SIG-M5 (cell line): ENCODE measurements at places on chromosomes 2 and 18.

GRCh38 chr18:34258176-34258575 lies 33.5 kb upstream of the NOL4 start:
- no peak for DNase-seq

GRCh38 chr2:14292964-14293363 lies 339.6 kb upstream of the LRATD1 start:
- no peak for DNase-seq

- no peak for DNase-seq
Measured at GRCh38 chr2:32357318-32358110, 691 bp downstream of the BIRC6 start.

DNA sequence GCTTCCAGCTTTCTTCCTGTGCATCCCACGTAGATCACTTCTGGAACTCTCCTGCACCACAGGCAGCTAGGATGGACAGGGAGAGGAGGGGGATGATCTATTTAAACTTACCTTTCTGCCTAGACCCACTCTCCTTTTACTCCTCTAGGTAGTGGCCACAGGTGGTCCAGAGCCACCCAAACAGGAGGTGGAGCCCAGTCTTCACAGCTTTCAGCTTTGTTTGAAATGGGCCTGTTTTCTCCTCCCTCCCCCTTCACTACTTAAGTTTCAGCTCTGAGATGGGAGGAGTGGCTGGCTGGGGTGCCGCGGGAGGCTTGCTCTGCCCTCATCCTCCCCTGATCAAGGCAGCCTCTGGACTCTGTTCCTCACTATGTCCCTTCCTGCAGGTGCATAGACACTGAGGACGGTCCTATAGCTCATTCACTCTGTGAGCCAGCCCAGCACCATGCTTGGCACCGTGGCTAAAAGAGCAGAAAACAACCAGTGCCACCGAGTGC lies 12.6 kb upstream of the CELF4 start:
- DNase-seq: no peak

DNA sequence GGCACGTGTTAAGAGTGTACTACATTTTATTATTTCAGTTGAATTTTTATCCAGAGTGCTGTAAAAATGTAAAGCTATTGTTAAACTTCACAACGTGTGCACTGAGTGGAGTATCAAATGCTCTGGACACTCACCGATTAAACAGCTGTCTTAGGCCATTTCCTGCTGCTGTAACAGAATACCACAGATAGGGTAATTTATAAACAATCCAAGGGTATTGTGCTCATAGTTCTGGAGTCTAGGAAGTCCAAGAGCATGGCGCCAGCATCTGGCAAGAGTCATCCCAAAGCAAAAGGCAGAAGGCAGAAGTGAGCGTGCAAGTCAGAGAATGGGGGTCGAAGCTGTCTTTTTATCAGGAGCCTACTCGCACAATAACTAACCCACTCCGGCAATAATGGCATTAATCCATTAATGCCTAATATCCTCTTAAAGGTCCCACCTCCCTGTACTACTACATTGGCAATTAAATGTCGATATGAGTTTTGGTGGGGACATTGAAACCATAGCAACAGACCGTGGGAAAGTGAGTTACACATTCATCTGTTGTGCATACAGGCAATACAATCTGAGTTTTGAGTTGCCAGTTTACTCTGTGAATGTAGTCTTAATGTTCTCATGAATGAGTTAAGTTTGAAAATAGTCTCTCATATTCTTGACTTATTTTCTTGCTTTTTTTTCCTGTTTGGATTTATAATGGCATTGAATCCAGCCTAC lies 64.8 kb downstream of the ARMC9 start:
- DNase-seq: no peak

- no peak for DNase-seq
Measured at GRCh38 chr18:47731276-47731675, 199.2 kb downstream of the SMAD2 start.

GRCh38 chr18:54296062-54296461 lies 26.7 kb downstream of the POLI start:
- no peak for DNase-seq

- DNase-seq: no peak
Measured at GRCh38 chr18:41231681-41232080, 723.4 kb upstream of the PIK3C3 start.

DNA sequence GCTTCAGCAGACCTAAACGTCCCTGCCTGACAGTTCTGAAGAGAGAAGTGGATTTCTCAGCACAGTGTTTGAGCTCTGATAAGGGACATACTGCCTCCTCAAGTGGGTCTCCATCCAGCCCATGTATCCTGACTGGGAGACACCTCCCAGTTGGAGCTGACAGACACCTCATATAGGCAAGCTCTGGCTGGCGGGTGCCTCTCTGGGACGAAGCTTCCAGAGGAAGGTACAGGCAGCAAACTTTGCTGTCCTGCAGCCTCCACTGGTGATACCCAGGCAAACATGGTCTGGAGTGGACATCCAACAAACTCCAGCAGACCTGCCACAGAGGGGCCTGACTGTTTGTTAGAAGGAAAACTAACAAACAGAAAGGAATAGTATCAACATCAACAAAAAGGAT lies 728.4 kb downstream of the MBD2 start:
- DNase-seq: no peak

- DNase-seq: no peak
Measured at GRCh38 chr2:215397632-215398341, 38.1 kb downstream of the FN1 start.

DNA sequence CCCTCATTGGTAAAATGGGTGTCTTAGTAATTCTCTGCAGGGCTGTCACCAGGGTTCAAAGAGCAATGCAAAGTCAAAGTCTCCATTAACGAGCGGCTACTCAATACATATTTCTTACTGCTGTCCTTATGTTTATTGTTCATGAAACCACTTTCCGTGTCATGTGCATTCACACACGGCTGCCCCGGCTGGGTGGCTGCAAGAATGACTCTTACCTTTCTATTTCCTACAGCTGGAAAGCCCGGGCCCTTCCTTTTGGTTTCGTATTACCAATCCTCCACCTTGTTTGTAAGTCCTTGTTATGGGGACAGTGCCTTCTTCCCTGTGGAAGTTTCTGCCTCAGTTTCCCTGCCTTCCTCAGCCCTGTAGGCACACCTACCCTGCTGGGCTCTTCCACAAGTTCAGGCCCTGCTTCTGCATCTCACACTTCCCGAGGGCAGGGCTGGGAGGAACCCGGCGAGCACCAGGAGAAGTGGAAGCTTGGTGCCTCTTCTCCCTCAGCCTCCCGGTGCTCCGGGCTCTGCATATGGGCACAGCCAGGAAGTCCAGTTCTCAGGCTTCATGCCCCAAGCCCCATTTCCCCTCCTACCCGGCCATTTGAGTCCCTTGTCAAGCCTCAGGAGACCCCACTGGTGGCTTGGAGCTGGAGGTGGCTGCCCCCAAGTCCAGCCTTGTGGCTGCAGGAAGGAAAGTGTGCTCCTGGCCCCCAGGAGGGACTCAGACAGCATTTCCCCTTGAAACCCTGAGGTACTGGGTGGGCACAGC lies 18.7 kb upstream of the ACKR3 start:
- no peak for DNase-seq

DNA sequence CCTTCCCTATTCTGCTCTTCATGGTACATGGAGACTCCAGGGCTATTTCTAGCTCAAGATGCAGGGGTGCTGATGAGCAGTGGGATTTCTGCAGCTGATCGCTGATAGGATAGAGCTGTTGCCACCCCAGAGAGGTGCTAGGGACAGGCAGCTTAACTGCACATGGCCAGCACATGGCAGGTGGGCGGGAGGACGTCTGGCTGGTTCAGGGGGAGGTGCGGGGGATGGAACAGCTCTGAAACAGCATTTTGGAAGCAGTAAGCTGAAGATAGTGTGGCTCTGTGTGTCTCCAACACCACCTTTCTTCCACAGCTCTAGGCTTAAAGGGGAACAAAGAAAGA lies 151.9 kb upstream of the PELI1 start:
- DNase-seq: no peak

- DNase-seq: no peak
Measured at GRCh38 chr2:237449193-237449881, 35.4 kb upstream of the COL6A3 start.

- no peak for DNase-seq
Measured at GRCh38 chr2:74020702-74021406, 36.1 kb downstream of the TET3 start.

DNA sequence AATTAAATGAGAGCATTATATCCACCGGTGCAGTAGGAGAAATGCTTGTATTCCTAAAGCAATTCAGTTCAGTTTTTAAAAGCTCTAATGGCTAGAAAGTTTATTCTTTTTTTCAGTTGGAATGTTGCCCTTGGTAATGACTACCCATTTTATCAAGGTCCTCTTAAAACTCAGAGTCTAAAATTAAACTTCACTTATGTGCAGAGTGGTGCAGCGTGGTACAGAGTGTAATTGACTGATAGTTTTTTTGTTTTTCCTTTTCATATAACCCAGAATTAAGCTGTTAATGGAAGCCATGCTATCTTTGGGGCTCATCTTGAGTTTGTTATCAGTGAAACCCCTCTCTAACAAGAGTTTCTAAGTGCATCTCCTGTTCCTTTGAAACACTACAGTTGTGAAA lies 21.4 kb downstream of the NCOA1 start:
- no peak for DNase-seq

GRCh38 chr2:177281400-177282180 lies 17.1 kb upstream of the NFE2L2 start:
- peak; percentile 70 for DNase-seq

DNA sequence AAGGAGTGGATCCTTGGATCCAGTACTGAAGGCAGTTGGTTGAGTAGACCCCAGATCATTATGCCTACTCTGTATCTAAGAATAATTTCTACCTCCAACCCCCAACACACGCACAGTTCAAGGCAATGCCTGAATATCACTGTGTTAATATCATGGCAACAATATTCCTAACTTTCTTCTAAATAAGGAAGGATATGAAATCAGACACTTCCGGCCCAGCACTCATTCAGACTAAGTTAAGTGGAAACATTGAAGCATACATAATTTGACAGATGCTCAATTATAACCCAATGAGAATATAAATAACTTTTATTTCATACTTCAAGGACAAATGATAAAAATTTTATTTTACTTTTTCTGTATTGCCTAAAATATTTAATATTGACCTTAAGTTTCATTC lies 153.6 kb upstream of the COL3A1 start:
- no peak for DNase-seq

GRCh38 chr2:181348107-181348837 lies 108.9 kb upstream of the ITGA4 start:
- DNase-seq: no peak

DNA sequence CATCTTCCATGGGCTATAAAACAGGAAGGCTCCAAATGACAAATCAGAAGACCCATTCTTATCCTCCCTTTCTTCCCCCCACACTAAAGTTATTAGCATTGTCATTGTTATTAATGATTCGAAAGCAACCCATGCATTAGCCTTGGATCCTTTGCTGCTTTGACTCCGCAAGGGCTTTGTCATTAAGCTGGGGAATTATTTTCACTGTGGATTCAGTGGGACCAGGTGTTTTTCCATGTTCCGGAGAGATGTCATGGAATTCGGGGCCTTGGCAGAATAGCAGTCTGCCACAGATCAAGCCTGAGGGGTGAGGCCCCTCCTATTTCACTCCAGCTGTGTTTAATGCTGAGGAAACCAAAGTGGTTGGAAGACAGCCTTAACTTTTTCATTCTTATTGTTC lies 357.1 kb downstream of the EN1 start:
- no peak for DNase-seq

DNA sequence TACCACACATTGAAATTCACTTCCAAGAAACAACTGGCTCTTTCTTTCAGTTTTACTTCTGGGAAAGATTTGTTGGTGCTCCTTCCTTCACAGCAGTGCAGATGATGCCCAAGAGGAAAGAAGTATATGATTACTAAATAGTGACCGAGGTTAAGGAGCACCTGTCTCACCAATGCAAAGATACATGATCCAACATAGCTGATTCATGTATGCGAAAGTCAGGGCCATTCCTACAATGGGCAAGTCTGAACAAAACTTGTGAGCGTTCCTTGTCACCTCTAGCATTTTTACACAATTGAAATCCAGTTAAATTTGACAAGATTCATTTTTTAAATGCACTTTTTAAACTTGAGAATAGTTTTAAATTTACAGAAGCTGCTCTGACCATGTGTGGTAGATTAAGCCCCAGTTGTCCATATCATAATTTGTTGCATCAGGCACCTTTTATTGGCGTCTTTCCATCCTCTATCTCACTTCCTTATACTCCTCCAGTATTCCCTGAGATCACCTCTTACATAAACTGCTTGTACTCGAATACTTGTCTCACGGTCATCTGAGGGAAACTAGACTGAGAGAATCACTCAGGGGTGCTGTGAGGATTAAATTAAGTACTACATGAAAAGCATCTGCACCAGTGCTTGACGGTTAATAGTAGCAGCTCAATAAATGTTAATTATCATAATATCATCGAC lies 438.8 kb upstream of the CDH20 start:
- no peak for DNase-seq

DNA sequence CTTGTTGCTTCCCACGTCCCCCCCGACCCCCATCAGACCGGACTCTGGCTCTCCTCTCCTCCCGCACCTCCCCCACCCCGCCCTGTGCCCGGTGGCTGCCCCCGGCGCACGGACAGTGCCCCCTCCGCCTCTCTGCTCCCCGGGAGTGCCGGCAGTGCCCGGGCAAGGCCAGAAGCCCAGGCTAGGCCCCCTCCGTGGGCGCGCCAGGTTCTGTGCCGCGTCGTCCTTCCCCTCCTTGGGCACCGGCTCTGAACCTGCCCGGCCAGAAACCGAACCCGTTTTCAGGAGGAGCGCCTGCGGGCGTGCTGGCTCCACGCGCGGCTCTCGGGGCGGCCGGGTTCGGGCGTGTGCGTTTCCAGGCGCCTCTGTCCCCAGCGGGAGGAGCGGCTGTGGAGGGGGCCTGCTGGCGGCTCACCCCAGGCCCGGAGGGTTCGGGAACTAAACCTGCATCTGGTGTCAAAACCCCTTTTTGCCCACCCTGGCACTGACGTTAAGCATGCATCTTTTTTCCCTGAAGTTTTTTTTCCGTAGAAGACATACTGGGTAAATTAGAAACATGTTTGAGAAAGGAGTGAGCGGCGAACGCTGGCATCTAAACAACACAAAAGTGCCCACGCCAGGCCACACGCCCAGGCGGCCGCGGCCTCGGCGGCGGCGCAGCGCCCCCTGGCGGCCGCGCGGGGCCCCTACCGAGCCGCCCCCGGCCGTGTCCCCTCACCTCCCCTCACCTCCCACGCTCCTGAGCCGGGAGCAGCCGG lies 123.9 kb upstream of the SLC1A4 start:
- DNase-seq: no peak

- no peak for DNase-seq
Measured at GRCh38 chr2:150459281-150459680, 28.2 kb downstream of the RND3 start.

GRCh38 chr2:207865210-207865609 lies 95.5 kb upstream of the FZD5 start:
- no peak for DNase-seq

DNA sequence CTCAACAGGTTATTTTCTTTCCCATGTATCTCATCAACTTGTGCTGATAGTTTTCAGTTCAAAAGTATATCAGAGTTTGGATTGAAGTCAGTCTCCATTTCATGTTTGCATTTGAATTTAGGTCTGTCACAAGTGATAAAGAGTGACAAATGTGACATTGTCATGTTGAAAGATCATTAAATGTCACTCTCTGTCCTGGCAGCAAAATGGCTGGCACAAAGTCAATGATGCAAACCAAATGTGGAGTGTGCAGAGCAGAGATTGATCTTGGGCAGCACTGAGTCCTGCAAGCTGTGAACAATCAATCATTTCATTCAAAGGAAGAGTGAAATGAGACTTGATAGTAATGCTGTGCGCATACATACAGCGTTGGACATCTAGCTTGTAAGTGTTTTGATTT lies 421.8 kb upstream of the CDH7 start:
- DNase-seq: no peak
